CD14-positive monocyte (primary cell): ENCODE measurements at places on chromosomes 1 and 21.

GRCh38 chr1:229155472-229155871 lies 115.4 kb upstream of the RAB4A start:
- DNase-seq: peak; percentile 72

- DNase-seq: no peak
Measured at GRCh38 chr1:60265560-60266535, 192.3 kb upstream of the C1orf87 start.

GRCh38 chr1:68281946-68282615 lies 49.8 kb upstream of the WLS start:
- DNase-seq: no peak

DNA sequence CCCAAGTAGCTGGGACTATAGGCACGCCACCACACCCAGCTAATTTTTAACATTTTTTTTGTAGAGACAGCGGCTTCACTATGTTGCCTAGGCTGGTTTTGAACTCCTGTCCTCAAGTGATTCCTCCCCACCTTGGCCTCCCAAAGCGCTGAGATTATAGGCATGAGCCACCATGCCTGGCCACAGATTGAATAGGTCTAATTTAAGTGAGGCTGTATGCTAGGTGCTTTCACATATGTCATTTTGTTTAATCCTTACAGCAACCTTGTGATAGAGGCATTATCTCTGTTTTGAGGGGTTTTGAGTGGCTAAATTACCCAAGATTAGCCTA lies 7.2 kb downstream of the INTS3 start:
- no peak for DNase-seq

GRCh38 chr21:46297338-46298271 lies 11.5 kb downstream of the YBEY start:
- no peak for DNase-seq

- no peak for DNase-seq
Measured at GRCh38 chr1:175810305-175810704, 66.9 kb upstream of the TNR start.

- no peak for DNase-seq
Measured at GRCh38 chr21:20789729-20790500, 208.3 kb upstream of the NCAM2 start.

DNA sequence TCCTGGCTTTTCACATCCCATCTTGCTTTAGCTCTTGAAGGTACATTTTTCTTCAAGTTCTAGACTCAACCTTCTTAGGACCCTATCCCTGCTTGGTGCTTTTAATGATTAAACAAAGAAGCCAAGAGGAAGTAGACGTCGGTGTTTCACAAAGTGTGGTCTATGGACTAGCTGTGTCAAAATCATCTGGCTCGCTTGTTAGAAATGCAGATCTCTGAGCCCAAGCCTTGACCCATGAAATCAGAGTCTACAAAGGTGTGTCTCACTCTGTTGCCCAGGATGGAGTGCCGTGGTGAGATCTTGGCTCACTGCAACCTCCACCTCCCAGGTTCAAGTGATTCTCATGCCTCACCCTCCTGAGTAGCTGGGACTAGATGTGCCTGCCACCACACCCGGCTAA lies 295.5 kb upstream of the KAZN start:
- DNase-seq: no peak

GRCh38 chr1:31977385-31978131 lies 36.1 kb upstream of the KHDRBS1 start:
- no peak for DNase-seq

DNA sequence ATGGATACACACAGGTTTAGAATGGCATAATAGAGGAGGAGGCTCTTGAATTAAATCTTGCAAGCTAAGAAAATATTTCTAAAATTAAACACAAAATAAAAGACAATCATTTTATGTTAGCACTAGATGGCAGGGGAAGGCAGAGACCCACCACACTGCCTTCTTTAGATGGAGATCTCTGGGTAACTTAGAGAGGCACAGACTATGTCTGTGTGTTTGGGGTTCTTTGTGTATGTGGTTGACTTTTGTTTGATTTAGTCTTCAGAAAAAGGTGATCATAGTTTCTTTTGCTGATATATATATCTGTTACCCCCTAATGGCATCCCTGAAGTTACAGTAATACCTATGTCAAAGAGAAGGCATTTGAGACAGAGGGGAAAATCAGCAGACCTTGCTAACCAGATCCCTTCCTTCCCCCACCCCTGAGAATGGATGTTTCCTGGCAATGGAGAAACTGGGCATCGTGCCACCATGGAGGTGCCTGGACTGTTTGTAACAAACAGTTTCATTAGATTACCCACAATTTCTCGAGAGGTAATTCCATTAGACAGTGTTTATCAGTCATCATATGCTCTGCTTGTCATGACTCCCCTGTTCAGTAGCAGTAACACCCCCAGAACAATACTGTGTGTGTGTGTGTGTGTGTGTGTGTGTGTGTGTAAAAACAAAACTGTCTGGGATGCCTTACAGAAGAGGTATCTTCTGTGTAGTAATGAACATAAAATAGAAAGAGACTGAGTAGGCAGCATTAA lies 228.3 kb upstream of the DEPDC1 start:
- no peak for DNase-seq

- DNase-seq: no peak
Measured at GRCh38 chr21:15430023-15430422, 299.8 kb upstream of the USP25 start.

GRCh38 chr1:229781453-229781852 lies 155.4 kb downstream of the URB2 start:
- DNase-seq: no peak
